ENCODE measurements at places on chromosomes 16 and 17. TPM values are rescaled to one million over a fixed set of nuclear protein-coding genes. Genes with fewer than 3 reads are reported as not detected.

GRCh38 chr17:5237541-5238016 is 2.9 kb upstream of the SCIMP start:
- H3K27me3 ChIP-seq: no peaks in the 10 kb centered on the region
- H3K27ac ChIP-seq: no peak overlapping the region
- H3K36me3 ChIP-seq: peaks cover 6% of the 10 kb centered on the region
- peak; percentile 48 for DNase-seq

DNA sequence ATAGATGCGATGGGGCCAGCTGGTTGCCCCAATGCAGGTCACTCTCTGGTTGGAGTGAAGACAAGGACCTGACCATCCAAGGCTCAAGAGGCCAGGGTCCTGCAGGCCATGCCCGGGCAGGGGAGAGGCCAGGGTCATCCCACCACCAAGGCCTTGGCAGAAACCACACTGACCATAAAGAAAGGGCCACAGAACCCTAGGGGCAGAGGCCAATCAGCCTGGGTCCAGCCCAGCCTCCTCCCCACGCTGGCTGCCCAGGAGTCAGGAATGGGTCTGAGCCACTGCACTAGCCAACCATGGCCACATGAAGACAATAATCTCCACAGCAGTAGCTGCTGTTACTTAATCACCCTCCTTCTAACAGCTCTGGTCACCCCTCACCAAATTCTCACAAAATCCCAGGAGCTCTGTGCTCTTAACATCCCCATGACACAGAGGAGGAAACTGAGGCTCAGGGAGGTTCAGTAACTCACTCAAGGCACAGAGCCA is 10.2 kb upstream of the BCAR1 start:
- peak overlapping the region; percentile 74 for H3K4me3 ChIP-seq
- no peak for DNase-seq
- peaks cover 23% of the 10 kb centered on the region for H3K36me3 ChIP-seq
- H3K27ac ChIP-seq: peak overlapping the region; percentile 86

DNA sequence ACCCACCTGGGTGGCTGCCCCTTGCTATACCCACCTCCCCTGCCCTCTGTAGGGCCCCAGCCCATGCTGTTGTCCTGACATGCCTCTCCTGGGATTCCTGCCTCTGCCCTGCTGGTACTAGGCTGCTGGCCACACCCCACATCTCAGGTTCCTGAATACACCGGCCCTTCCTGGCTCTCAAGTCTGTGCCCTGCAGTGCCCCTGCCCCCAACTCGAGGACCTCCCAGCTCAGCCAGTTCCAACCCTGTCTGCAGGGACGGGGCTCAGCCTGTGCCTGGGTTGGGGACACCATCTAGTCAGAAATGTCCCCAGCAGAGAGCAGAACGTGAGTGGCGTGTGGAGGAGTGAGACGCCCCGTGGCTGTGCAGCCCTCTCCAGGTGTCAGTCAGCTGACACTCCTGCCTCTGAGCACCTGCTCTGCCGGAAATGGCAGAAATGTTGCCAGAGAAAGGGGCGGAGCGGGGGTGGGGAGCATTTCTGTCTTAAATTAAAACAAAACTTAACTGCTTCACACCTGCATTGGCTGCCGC is 28.7 kb downstream of the ACSF3 start:
- no peak overlapping the region for H3K4me3 ChIP-seq
- no peak for DNase-seq
- no peaks in the 10 kb centered on the region for H3K27me3 ChIP-seq
- peaks cover 25% of the 10 kb centered on the region for H3K36me3 ChIP-seq

- H3K36me3 ChIP-seq: peaks cover 11% of the 10 kb centered on the region
- no peak for DNase-seq
- H3K27me3 ChIP-seq: peaks cover 3% of the 10 kb centered on the region
- H3K4me1 ChIP-seq: peaks cover 29% of the 10 kb centered on the region
These were observed 4.5 kb downstream of the AXIN2 start for GRCh38 chr17:65556910-65557348.

GRCh38 chr16:87070657-87071056 is 246.5 kb downstream of the C16orf95 start:
- no peak for DNase-seq
- H3K27ac ChIP-seq: no peak overlapping the region
- H3K4me1 ChIP-seq: peaks cover 6% of the 10 kb centered on the region
- H3K36me3 ChIP-seq: no peaks in the 10 kb centered on the region
- peaks cover 7% of the 10 kb centered on the region for H3K27me3 ChIP-seq
- H3K4me3 ChIP-seq: no peak overlapping the region

DNA sequence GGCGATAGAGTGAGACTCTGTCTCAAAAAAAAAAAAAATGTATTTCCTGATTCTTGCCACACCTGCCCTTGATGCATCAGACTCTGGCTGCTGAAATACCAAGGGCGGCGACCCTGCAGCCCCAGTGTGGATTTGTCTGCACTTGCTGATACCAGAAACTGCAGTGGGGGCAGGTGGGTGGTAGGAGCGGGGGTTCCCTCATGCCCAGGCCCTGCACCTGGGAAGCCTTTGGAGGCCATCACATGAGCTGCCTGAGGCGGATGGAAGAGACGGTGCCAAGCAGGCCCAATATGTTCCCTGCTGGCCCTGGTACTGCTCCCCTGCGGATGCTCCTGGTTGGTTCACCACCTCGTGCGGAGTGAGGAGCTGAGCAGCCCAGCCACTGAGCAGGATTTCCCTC is 50.6 kb downstream of the MARF1 start:
- H3K4me1 ChIP-seq: peaks cover 32% of the 10 kb centered on the region
- peaks cover 2% of the 10 kb centered on the region for H3K27me3 ChIP-seq

GRCh38 chr17:58710948-58711552 is 18.6 kb downstream of the RAD51C start:
- no peaks in the 10 kb centered on the region for H3K27me3 ChIP-seq
- no peak overlapping the region for H3K4me3 ChIP-seq
- H3K4me1 ChIP-seq: no peaks in the 10 kb centered on the region
- no peak overlapping the region for H3K27ac ChIP-seq
- H3K36me3 ChIP-seq: no peaks in the 10 kb centered on the region

DNA sequence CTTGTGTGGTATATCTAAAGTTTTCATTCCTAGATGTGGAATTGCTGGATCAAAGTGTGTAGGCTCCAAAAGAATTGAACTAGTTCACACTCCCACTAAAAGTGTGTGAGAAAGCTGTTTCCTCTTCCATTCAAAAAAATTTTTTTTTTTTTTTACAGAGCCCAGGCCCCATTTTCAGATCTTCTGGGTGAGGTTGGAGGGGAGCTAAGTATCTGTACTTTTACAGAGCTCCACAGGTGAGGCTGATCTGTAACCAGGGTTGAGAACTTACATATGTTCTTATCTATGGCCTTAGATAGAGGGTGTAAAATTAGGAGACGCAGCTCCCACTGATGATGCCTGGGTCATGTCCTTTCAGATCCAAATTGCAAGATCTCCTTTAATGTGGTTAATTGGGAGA is 31.9 kb downstream of the HLF start:
- no peaks in the 10 kb centered on the region for H3K36me3 ChIP-seq
- peaks cover 3% of the 10 kb centered on the region for H3K4me1 ChIP-seq
- H3K4me3 ChIP-seq: no peak overlapping the region
- H3K27me3 ChIP-seq: no peaks in the 10 kb centered on the region

DNA sequence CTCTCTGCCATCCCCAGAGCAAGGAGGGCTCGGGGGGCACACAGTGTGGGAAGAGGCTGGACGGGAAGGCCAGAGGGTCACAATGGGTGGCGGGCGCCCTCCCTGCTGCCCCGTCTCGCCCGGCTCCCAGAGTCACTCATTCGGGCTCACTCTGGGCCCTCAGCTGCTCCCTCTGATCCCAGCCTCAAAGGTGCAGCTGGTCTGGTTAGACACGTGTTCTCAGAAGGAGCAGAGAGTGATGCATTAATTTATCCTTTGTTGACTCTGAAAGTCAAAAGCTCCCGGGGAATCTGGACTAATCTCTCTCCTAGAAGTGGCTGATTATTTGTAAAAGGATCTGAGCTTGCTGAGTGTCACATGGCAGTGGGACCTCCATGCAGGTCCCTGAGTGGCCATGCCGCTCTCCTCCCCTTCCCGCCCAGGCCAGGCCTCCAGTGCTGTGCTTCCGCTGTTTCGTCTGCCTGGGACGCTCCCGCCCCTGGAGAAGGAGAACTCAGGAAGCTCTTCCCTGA is 87.5 kb downstream of the SEC14L1 start:
- peaks cover 10% of the 10 kb centered on the region for H3K27me3 ChIP-seq
- H3K4me3 ChIP-seq: no peak overlapping the region
- H3K27ac ChIP-seq: no peak overlapping the region
- H3K4me1 ChIP-seq: peaks cover 6% of the 10 kb centered on the region
- peaks cover 8% of the 10 kb centered on the region for H3K36me3 ChIP-seq

GRCh38 chr16:23466162-23466885 is 13.3 kb upstream of the COG7 start:
- H3K27me3 ChIP-seq: no peaks in the 10 kb centered on the region
- H3K27ac ChIP-seq: no peak overlapping the region
- no peak for DNase-seq
- H3K4me1 ChIP-seq: no peaks in the 10 kb centered on the region

DNA sequence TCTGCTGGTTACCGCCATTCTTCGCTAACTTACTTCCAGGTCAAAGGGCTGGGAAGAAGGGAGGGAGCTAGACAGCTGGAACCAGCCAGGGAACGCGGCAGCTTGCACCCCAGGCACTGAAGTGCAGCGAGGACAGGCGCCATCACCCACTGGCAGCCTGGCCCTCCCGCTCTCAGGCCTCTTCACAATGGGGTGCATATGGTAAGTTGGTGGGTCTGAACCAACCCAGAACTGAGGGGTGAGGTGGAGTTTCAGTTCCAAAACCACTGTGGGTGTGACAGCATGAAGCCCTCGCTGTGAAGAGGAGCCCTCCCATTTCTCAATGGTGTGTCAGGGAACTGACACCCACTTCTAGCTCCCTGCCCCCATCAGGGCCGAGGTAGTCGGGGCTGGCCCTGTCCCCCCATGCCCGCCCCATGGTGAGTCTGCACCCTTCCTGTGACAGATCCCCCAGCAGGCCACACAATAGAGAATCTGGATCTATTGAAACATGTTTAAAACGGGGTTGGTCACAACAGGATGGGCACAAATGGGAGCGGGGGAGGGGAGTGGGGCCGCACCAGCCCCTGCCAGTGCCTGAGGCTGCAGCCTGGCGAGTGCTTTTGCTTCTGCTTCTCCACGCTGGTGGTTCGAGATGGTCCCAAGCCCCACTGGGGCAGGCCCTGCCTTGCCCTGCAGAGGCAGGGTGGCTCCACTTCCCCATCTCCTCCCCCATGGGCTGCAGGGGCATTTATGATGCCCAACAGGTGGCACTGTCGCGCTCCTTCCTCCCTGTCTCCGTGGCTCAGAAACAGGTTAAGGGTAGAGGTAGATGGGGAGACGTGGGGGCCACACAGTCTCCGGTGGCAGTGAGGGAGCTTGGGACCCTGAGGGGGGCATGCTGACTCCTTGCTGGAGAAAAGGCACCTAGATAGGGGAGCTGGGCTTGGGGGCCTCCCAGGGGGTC is 2.3 kb downstream of the LIMD2 start:
- peak overlapping the region; percentile 67 for H3K4me3 ChIP-seq
- H3K27ac ChIP-seq: peak overlapping the region; percentile 57
- peaks cover 26% of the 10 kb centered on the region for H3K27me3 ChIP-seq
- peak; percentile 56 for DNase-seq
- H3K36me3 ChIP-seq: peaks cover 29% of the 10 kb centered on the region

DNA sequence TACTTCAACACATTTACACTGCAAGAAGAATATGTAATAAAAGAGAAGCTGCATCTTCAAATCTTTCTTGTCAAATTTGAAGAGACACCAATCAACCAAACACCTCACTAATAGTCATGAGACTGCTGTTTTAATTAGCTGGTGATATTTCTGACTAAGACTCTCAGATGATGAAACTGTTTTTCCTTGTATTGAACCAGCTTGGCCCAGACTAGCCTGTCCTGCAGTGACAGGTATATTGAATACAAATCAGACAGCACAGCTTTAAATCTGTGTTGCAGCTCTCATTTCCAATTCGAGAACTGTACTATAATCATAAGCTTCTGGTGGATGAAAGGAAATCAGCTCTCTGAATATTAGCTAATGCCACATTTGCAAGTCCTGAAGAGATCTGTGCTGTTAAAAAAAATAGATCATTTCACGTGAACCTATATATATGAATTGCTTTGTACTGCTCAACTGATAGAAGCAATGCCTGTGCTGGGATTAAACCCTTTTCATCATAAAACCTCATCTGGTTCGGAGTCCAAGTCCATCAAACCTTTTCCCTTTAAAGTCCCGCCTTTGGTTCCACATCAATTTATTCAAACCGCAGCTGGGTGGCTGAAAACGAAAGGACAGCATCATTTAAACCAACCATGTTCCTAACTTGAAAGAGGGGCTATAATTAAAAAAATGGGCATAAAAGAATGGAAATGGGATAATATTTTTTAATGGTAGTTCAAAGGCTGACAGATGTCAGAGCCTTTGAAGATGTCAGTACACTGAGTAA is 306.2 kb downstream of the CEP112 start:
- H3K4me1 ChIP-seq: no peaks in the 10 kb centered on the region
- H3K27me3 ChIP-seq: peaks cover 2% of the 10 kb centered on the region
- no peak overlapping the region for H3K27ac ChIP-seq

DNA sequence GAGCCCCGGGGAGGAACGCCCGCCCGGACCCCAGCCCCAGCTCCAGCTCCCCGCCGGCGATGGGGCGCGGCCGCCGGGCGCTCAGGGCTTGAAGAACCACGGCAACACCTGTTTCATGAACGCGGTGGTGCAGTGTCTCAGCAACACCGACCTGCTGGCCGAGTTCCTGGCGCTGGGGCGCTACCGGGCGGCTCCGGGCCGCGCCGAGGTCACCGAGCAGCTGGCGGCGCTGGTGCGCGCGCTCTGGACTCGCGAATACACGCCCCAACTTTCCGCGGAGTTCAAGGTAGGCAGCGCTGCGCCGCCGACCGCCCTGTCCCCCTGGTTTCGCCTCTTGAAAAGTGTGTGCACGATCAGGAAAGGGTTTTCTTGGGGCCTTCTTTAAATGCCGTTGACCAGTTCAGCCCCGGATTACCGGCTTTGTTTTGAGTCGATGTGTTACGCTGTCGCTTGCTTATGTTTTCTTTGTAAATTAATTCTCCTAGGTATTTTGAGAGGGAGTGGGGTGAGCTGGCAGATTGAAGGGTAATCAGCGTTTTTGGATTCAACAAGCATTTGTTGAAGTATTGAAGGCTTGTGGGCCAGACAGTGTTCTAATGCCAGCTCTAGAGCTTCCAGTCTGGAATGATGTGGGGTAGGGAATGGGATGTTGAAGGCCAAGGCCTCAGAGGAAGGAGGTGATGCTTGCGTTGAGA is 681 bp downstream of the USP43 start:
- H3K4me3 ChIP-seq: peak overlapping the region; percentile 88
- H3K36me3 ChIP-seq: no peaks in the 10 kb centered on the region
- peaks cover 8% of the 10 kb centered on the region for H3K27me3 ChIP-seq
- DNase-seq: peak; percentile 55

DNA sequence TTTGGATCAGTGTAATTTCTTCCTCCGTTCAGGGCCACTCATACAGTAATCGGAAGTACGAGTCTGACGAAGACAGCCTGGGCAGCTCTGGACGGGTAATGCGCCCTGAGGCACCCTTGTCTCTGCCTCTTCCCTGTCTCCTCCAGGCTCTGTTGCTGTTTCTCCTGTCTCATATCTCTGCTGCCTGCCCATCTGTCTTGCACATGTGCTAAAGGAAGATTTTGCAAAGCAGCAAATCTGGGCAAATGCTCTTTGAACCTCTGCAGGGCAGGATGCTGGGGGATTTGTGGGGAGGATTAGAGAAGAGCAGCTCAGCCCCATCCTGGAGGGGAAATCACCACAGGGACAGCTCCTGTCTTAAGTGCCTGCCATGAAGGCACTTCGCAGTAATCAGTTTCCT is 32.4 kb upstream of the POLR3E start:
- H3K4me1 ChIP-seq: no peaks in the 10 kb centered on the region
- no peak overlapping the region for H3K4me3 ChIP-seq
- H3K27ac ChIP-seq: no peak overlapping the region
- no peak for DNase-seq
- H3K36me3 ChIP-seq: peaks cover 3% of the 10 kb centered on the region

CRYBA1 gene
- not detected for total RNA-seq

RCVRN gene
- total RNA-seq: not detected

SOST gene
- total RNA-seq: 29.6 TPM

LRRC46 gene
- 1.0 TPM for total RNA-seq

NPIPB13 gene
- total RNA-seq: 10.7 TPM

NSF gene
- total RNA-seq: 36.6 TPM

FKBP10 gene
- 167 TPM for total RNA-seq

ABCA3 gene
- 10.4 TPM for total RNA-seq

KRT23 gene
- not detected for total RNA-seq

Measured in endothelial cell (in vitro differentiated cells).